ENCODE measurements at places on chromosomes 1 and 21. TPM values are rescaled to one million over a fixed set of nuclear protein-coding genes. Genes with fewer than 3 reads are reported as not detected.

RORC gene
- total RNA-seq = 0.70 TPM

DMBX1 gene
- total RNA-seq = 0.79 TPM

UMODL1 gene
- total RNA-seq = not detected

RIPK4 gene
- 30.1 TPM for total RNA-seq

DNA sequence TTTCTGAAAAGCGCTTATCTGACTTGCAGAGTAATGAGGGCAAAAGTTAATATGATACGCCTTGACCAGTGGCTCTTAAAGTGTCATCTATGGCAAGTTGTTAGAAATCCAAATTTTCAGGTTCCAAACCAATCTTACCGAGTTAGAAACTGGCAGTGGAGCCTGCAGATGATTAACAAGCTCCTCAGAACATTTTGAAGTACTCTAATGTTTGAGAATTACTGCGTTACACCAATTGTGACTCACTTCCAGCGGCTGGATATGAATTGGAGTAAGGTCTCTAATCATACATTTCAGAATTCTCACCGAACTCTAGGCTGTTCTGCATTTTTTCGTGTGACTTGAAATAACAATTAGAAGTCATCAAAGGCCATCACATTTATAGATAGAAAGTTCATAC is 73.5 kb upstream of the TMPRSS15 start:
- no peak for DNase-seq

DNA sequence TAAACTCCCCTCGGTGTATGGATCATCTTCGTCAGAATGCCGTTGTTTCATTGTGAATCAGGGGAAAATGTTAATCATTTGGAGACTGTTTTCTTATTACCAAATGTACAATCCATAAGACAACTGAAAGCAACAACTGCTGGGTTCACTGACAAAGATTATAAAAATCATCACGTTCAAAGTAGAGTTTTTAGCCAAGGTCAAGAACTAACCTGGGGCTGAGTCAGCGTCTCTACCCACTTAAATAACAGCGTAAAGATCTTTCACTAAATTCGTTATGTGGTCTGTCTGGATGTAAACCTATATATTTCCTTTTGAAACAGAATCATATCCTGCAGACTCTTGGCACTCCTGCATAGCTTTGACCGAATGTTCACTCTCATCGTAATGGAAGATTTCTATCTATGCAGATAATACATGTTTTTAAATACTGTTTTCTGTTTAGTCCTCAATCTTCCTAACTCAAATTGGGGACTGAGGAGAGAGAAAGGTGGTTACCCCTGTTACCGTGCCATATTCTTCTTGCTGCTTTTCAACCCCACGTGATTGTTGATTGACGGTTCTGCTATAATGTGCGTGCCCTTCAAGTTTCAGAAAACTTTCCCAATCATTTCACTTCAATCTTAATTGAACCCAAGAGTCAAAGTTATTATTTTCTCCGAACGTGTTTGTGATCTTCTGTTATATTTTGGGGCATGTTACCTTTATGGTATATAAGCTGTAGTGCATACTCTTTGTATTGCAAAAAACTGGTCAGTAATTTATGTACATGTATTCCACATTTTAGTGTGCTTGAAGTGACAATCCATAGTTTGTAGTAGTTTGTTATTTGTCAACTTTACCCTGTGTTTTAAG is 15.6 kb upstream of the NCMAP start:
- no peak for DNase-seq

- no peak for DNase-seq
Observed at GRCh38 chr21:16358784-16359183, 629.0 kb downstream of the USP25 start.

DNA sequence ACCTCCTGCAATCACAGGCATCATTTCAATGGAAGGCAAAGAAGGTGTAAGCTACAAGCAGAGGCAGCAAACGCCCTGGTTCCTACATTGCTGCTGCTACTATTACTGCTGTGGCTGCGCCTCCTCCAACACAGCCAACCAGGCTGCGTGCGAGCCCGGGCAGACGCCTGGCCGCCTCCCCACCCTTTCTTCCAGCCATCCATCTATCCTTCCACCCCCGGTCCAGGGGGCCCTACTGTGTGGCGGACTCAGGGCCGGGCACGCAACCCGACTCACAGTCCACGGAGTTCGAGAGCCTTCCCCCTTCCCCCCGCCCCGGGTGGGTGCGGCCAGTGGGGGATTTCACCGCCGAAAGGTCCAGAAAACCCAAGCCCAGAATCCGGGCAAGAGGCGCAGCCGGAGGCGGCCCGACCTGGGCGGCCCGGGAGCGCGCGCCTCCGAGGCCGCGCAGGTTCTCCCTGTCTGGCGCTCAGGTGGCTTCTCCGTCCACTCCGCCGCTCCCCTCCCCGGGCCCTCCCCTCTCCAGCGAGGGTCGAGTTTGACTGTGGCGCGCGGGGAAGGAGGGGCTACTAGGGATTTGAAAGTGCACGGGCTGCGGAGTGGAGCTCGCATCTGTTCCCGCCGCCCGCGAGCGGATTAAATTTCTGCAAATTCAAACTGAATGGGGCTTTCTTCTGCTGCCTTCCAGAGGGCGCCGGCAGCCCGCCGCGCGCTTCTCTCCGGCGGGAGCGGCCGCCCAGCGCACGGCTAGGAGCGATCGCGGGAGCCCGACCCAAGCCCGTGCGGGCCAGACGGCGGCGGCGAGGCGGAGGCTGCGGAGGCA is at the start of gene HUNK:
Gene HUNK (plus strand): TSS at position 569 of the 823 bp plus-strand sequence. CDS start 655 bp downstream, outside the sequence.
- no peak for DNase-seq

GRCh38 chr1:30229557-30229956 is 493.8 kb downstream of the MATN1 start:
- no peak for DNase-seq

DNA sequence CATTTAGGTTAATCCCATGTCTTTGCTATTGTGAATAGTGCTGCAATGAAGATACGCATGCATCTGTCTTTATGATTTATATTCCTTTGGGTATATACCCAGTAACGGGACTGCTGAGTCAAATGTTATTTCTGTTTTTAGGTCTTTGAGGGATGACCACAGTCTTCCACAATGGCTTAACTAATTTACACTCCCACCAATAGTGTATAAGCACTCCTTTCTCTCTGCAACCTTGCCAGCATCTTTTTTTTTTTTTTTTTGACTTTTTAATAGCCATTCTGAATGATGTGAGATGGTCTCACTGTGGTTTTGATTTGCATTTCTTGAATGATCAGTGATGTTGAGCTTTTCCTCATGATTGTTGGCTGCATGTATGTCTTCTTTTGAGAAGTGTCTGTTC is 33.5 kb downstream of the ASH1L start:
- DNase-seq = no peak

DNA sequence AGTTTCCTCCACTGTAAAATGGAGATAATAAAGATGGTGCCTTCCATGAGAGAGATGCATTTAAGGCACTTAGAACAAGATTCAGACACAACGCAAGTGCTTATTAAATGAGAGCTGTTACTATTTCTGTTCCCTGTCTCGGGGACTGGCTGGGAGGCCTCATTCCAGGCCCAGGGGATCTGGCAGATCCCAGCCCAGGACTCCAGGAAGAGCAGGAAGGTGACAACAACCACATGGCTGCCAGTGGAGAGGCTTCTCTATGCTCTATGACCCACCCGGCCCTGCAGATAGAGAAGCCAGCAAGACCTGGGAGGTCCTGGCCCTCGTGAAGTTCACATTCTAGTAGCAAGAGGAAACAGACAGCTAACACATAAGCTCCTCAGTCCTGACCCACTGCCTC is 175.5 kb downstream of the ACTL8 start:
- no peak for DNase-seq

DNA sequence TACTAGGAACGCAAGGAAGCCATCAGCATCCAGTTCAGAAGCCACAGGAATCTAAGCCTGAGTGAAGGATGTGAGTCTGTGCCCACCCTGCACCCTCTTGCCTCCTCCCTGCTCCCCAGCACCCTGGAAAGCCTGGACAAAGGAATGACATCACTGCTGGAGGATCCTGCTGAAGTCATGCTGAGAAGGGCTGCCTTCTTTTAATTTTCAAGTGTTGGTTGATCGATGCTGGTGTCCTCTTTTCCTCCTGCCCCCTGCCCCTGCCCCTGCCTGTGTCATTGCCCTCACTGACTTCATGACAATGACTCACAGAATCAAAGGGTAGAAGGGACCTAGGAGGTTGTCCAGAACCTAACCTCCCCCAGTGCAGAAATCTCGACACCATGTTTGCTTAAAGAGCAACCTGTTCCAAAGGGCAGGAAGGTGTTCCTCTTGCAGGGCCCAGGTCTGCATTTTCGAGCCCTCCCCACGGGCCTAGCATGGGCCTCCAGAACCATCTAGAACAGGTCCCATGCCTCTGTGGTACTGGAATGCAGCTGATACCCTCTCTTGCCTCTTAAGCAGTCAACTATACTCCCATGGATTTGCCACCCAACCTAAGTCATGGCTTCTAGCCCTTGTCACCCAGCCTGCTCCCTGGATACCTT is 9.6 kb downstream of the DHRS3 start:
- DNase-seq = no peak

DNA sequence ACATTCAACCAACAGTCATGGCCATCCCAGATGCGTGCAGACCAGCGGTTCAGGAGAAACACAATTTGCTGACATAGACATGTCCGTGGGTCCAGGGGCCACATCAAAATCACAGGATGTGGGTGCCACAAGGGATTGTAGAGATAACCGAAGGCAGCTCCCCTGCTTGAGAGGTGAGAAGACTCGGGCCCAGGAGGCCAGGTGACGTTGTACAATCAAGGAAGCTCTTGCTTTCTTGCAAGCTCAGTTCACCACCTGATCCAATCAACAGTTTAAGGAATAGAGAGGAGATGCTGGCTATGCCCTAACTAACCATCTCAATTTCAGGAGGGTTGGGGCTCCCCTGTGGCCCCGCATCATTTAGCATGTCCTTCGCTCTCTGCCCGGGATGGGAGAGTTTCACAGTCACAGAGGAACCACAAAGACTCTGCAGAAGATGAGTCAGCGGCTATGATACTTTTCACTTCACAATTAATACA is 19.5 kb downstream of the UBASH3A start:
- DNase-seq = no peak

GRCh38 chr1:78255846-78256245 is 210.1 kb downstream of the GIPC2 start:
- DNase-seq = no peak

DNA sequence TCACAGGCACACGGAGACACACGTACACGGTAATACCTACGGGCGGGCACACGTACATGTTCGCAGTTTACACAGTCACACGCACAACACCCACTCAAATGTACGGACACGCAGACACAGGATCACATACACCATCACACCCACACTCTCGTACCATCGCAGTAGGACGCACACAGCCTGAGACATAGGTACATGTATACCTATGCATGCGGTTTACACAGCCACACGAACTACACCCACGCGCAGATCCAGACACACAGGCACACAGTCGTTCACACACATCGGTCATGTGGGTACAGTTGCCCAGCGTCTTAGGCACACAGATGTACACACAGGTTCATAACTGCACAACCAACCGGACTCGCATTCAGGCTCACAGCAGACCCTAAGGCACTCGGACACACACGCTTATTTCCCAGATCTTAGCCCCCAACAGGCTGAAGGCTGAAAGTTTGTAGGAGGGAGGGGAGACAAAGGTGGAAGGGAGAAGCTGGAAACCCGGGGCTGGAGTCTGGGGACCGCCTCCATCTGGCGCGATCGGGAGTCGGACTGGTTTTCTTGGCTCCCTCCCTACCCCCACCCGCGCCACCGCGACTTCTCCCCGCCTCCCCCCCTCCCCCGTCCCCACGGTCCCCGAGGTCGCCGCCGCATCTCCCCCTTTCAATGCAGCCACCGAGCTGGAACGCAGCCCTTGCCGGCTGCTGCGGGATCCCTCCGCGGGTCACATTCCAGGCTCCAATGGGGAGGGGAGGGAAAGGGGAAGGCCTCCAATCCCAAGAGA is 51.9 kb upstream of the SYNC start:
- DNase-seq = peak; percentile 38

DNA sequence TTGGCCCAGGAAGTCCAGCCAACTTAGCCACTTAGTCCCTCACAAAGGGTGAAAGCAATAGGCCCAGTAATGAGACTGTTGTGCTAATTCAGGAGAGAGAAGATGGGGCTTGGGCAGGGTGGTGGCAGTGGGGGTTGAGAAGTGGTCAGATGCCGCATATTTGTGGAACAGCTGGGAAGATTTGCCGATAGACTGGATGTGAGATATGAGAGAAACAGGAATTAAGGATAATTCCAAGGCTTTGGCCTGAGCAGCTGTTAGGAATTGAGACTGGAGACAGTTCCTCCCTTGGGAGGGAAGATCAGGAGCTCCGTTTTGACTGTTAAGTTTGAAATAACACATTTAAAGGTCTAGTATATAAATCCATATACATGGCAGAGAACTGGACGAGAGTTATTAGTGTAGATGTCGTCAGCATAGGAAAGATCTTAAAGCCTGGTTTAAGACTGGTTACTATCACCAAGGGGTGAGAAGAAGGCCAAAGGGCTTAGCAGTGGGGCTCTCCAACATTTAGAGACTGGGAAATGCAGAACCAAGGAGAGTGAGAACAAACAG is 323.7 kb upstream of the FAM78B start:
- DNase-seq = no peak

- DNase-seq = no peak
Observed at GRCh38 chr1:82515650-82516049, 714.9 kb downstream of the ADGRL2 start.

DNA sequence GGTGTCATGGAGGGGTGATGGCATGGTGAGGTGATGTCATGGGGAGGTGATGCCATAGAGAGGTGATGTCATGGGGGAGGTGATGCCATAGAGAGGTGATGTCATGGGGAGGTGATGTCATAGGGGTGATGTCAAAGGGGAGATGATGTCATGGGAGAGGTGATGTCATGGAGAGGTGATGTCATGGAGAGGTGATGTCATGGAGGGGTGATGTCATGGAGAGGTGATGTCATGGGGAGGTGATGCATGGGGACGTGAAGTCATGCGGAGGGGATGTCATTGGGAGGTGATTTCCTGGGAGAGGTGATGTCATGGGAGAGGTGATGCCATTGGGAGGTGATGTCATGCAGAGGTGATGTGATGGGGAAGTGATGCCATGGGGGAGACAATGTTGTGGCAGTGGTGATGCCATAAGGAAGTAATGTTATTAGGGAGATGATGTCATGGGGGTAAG is 92.1 kb upstream of the C1orf174 start:
- no peak for DNase-seq

GRCh38 chr1:53641481-53642214 is 97.3 kb downstream of the GLIS1 start:
- no peak for DNase-seq

- DNase-seq = no peak
Observed at GRCh38 chr1:51630393-51630792, 13.5 kb downstream of the OSBPL9 start.

DNA sequence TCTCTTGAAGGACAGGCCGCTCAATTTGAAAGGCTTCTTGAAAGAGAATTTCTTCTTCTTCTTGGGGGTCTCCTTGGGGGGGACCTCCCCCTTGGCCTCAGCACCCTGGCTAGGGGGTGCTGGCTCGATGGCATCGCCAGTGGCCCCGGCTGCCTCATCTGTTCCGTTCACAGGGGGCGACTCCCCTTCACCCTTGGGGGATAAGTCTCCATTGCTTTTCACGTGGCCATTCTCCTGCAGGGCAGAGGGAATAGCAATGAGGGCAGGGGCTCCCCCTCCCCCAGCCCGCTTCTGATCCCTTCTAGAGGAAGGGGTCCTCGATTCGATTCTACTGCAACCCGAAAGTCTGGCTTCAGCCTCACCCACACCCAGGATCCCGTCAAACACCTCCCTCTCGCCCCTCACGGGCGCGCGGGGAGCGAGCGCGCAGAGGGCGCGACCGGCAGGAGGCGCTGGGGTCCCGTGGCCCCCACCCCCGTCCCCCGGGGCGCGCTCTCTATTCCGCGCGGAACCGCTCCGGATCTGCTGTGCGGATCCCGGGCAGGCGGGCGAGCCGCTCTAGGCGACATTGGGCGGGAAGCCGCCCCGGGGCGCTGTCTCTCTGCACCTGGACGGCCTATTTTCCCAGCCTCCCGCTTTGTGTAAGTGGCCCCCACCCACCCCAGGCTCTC is 1.0 kb downstream of the MARCKSL1 start:
- peak; percentile 34 for DNase-seq

Data from PC-9 (cell line).